ENCODE measurements at places on chromosomes 1 and 21. TPM values are rescaled to one million over a fixed set of nuclear protein-coding genes. Genes with fewer than 3 reads are reported as not detected.
A peak's percentile ranks its signal among the peaks of the same experiment; 100 is the strongest.

- H3K27me3 ChIP-seq: peaks cover 2% of the 10 kb centered on the region
- peaks cover 10% of the 10 kb centered on the region for H3K4me1 ChIP-seq
- H3K36me3 ChIP-seq: no peaks in the 10 kb centered on the region
Measured at GRCh38 chr1:156696755-156697154, 8.6 kb downstream of the CRABP2 start.

GRCh38 chr1:208174731-208175507 lies 69.3 kb downstream of the PLXNA2 start:
- no peak for DNase-seq
- H3K4me3 ChIP-seq: no peak overlapping the region
- no peaks in the 10 kb centered on the region for H3K36me3 ChIP-seq
- H3K27me3 ChIP-seq: no peaks in the 10 kb centered on the region
- H3K27ac ChIP-seq: no peak overlapping the region
- no peaks in the 10 kb centered on the region for H3K4me1 ChIP-seq

DNA sequence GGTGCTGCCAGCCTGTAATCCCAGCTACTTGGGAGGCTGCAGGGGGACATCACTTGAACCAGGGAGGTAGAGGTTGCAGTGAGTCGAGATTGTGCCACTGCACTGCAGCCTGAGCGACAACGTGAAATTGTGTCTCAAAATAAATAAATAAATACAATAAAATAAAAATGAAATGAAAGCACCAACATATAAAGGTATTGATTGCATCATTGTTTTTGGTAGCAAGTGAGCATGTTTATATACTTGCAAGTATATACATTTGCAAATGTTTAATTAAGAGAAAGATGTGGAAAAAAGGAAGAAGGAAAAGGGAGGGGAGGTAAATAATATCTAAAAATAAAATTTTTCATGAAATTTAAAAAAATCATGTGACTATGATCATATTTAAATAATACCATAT lies 32.8 kb upstream of the NRIP1 start:
- no peaks in the 10 kb centered on the region for H3K4me1 ChIP-seq
- H3K36me3 ChIP-seq: no peaks in the 10 kb centered on the region
- no peak overlapping the region for H3K4me3 ChIP-seq

CATSPERE gene
- total RNA-seq: 0.49 TPM

DNA sequence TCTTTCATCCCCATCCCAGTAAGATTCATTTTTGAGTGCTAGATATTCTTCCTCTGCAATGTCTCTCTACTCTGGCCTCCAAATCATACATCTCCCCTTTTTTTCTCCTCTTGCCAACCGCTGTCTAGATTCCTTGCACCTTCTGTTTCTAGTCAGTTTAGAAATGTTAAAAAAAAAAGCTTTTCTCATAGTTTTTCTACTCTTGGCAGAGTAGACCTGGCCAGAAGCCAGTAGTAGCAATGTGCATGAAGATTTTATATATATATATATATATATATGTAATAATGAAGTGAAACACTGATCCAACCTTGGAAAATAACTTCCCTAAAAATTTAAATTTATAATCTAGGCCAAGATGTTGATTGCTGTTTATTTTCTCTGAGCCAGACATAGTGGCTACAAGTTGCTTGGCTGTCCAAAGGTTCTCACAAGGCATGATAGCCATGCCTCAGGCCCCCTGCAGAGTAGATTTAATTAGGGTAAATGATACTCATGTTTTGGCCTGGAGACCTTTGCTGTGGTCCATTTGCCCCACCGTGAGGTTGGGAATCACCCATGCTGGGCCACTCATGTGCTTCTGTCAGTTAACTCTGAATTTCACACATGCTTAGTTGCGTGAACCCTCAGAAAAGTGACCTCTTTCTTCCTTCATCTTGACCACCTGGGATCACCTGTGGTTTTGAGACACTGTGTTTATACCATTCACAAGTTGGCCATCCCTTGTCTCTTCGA lies 103.4 kb upstream of the KCNE2 start:
- H3K27me3 ChIP-seq: no peaks in the 10 kb centered on the region
- no peaks in the 10 kb centered on the region for H3K36me3 ChIP-seq
- H3K27ac ChIP-seq: no peak overlapping the region
- no peaks in the 10 kb centered on the region for H3K4me1 ChIP-seq

DNA sequence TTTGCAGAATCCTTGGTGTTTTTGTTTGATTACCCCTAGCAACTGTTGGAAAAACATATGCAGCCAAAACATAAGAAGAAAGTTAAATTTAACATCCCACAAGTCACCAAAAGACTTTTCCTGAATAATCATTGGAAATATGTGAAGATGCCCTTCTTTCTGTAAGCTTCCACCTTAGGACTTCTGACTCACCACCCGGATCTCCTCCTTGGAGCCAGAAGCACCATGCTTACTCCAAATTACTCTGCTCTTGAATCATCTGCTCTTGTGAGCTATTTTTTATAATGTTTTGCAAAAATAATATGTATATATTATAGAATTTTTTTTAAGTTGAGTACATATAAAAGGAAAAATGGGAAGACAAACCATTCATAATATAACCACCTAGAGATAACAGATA lies 391.7 kb downstream of the KCTD3 start:
- H3K27ac ChIP-seq: no peak overlapping the region
- H3K4me3 ChIP-seq: no peak overlapping the region
- no peak for DNase-seq
- H3K36me3 ChIP-seq: no peaks in the 10 kb centered on the region
- H3K27me3 ChIP-seq: no peaks in the 10 kb centered on the region

HAO2 gene
- total RNA-seq: not detected

GRCh38 chr1:201122321-201122957 lies 4.5 kb downstream of the ASCL5 start:
- H3K4me1 ChIP-seq: peaks cover 5% of the 10 kb centered on the region
- no peak for DNase-seq
- no peaks in the 10 kb centered on the region for H3K36me3 ChIP-seq

- no peak overlapping the region for H3K27ac ChIP-seq
- H3K4me1 ChIP-seq: no peaks in the 10 kb centered on the region
- no peak for DNase-seq
- no peaks in the 10 kb centered on the region for H3K27me3 ChIP-seq
- no peak overlapping the region for H3K4me3 ChIP-seq
Measured at GRCh38 chr1:178399177-178399728, 97.5 kb downstream of the CLEC20A start.

TTC22 gene
- total RNA-seq: 15.8 TPM

- H3K27me3 ChIP-seq: no peaks in the 10 kb centered on the region
- no peaks in the 10 kb centered on the region for H3K36me3 ChIP-seq
- H3K4me1 ChIP-seq: no peaks in the 10 kb centered on the region
Measured at GRCh38 chr1:178086766-178087165, 7.1 kb upstream of the RASAL2 start.

DENND2D gene
- total RNA-seq: 83.8 TPM

DNA sequence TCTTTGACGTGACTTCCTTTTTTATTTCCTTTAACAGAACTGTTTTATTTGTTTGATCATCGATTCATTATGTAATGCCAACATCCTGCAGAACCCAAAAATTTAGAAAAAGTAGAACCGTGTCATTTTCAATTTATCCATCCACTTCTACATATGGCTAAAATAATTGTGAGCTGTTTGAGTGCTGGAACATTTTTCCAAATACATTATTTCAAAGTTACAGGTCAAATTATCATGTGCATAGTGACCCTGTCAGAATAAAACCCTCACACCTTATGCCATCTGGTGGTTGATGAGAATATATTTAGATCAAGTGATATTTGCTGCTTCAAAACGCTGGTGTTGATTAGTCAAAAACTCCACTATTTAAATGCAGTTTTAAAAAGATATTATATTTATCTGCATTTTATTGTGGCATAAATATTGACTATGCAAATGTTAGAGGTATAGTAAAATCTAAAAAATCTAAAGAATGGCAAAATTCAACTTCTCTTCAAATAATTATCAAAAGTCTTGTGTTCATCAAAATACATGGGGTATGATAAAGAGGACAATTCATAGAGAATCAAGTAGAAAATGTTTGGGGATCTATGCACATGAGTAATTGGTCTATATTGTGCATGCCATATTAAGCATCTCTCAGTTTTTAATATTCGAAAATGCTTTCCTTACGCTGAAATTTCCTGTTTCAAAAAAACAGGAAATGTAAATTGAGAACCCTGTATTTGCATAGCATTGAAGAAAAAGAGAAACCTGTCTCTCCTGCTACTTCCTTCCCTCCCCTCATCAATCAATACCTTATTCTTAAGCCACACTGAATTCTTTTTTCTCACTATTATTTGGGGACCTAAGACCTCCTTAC lies 39.7 kb downstream of the UBE2U start:
- peaks cover 2% of the 10 kb centered on the region for H3K27me3 ChIP-seq
- H3K27ac ChIP-seq: no peak overlapping the region
- peaks cover 4% of the 10 kb centered on the region for H3K4me1 ChIP-seq
- H3K4me3 ChIP-seq: peak overlapping the region; percentile 65
- H3K36me3 ChIP-seq: no peaks in the 10 kb centered on the region

HUNK gene
- total RNA-seq: not detected

- no peaks in the 10 kb centered on the region for H3K27me3 ChIP-seq
- H3K4me1 ChIP-seq: no peaks in the 10 kb centered on the region
- no peak for DNase-seq
- no peak overlapping the region for H3K4me3 ChIP-seq
- no peaks in the 10 kb centered on the region for H3K36me3 ChIP-seq
Measured at GRCh38 chr1:90605070-90605469, 112.0 kb downstream of the BARHL2 start.

DNA sequence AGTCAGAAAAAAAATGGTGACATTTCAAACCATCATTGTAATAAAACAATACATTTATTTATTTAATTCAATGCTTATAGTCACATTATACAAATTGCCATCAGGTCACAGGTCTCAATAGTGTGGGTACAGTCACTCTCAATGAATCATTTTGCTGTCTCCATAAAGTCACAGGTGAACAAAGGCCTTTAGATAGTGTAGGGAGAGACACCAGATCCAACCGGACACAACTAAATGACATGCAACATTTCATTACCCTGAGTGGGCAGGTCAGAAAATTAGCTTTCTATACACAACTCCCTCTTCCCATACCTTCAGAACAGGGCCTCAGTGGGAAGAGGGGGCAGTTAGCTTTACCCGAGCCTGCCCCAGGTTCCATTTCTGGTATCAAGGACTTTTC lies 63.2 kb downstream of the STYXL2 start:
- no peak overlapping the region for H3K4me3 ChIP-seq
- DNase-seq: no peak
- H3K27ac ChIP-seq: no peak overlapping the region
- H3K36me3 ChIP-seq: no peaks in the 10 kb centered on the region
- H3K4me1 ChIP-seq: no peaks in the 10 kb centered on the region

DNA sequence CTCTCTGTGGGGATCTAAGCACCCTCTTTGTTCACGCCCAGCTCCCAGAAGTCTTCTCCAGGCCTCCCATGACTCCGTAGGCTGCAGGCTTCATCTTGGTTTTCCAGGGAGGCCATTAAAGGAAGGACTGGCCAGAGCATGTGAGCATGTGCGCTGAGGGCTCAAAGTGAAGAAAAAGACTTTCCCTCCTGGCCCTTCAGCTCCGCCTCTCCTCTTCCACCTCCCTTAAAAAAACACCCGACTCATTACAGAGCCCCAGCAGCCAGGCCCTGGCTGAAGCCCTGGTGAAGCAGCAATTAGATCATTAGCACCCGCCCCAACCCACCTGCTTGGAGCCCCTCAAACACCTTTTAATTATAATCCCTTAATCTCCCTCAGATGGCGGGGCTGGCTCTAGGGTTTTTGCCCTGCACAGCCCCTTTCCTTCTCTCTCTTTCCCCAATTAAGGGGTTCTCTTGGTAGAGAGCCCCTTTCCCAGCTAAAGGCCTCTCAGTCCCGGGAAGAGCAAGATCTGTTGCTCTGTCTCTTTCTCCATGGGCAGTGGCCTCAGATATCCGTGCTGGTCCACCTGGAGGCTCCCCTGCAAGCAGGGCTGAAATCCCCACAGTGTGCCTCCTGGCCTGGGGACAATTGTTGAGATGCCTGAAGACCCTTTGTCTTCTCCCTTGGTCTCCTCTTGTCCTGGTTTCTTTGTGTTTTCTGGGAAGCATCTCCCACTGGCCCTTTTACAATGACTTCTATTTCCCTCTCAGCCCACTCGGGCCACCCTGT lies 30.5 kb downstream of the RHBG start:
- H3K27ac ChIP-seq: no peak overlapping the region
- H3K4me1 ChIP-seq: no peaks in the 10 kb centered on the region
- no peaks in the 10 kb centered on the region for H3K36me3 ChIP-seq
- no peak overlapping the region for H3K4me3 ChIP-seq

DNA sequence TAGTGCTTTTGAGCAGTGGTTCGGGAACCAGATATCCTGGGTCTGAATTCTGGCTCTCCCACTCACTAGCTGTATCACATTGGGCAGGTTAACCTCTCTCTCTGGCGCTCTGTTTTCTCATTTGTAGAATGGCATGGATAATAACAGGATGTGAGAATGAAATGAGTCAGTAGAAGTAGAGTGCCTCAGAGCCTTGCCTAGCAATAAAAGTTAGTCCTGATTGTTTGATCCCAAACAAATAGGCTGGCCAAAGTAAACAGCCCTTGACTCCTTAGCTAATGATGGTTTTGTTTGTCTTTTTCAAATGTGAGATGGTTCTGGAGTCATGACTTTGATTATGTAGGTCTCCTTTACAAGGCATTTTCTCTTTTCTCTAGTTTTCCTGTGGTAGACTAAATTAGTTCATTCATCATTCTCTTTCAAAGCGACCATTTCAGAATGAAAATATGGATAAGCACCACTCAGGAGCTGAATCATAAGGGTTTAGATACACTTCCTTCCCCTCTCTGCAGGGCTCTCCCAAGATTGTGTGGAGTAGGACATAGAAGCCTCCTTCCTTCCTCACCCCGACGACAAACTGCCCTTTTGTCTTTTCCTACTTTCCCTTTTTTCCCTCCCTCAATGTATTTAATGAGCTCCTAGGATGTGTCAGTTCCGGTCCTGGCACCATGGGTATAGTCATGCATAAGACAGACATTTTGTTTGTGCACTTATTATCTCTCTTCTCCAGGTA lies 23.1 kb downstream of the KIAA0040 start:
- peaks cover 28% of the 10 kb centered on the region for H3K4me1 ChIP-seq
- no peak for DNase-seq
- peaks cover 77% of the 10 kb centered on the region for H3K36me3 ChIP-seq
- peak overlapping the region; percentile 49 for H3K27ac ChIP-seq

NDUFV3 gene
- total RNA-seq: 18.2 TPM

DNA sequence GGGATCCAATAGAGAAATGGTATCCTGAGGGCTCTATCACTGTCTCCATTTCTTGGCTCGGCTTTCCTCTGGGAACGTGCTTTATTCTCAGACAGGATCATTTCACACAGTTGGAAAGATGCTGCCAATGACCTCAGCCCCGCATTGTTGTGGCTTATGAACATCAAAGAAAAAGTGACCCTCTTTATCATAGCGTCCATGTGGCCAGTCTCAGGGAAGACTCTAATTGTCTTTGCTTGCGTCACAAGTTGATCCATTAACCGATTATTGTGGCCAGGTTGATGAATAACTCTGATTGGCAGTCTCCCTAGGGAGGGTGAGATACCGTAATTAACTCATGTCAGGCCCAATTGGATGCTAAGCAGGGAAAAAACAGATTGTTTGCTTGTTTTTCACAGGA lies 10.4 kb upstream of the TMEM9 start:
- no peak for DNase-seq
- no peak overlapping the region for H3K4me3 ChIP-seq
- no peaks in the 10 kb centered on the region for H3K36me3 ChIP-seq
- H3K4me1 ChIP-seq: no peaks in the 10 kb centered on the region

SMPDL3B gene
- total RNA-seq: 0.32 TPM

SLC66A1 gene
- total RNA-seq: 3.2 TPM

Measured in CD4-positive, CD25-positive, alpha-beta regulatory T cell (primary cell).